ENCODE measurements at places on chromosomes 16 and 17.

GRCh38 chr17:80594431-80595269 lies 50.0 kb downstream of the RPTOR start:
- DNase-seq: no peak

DNA sequence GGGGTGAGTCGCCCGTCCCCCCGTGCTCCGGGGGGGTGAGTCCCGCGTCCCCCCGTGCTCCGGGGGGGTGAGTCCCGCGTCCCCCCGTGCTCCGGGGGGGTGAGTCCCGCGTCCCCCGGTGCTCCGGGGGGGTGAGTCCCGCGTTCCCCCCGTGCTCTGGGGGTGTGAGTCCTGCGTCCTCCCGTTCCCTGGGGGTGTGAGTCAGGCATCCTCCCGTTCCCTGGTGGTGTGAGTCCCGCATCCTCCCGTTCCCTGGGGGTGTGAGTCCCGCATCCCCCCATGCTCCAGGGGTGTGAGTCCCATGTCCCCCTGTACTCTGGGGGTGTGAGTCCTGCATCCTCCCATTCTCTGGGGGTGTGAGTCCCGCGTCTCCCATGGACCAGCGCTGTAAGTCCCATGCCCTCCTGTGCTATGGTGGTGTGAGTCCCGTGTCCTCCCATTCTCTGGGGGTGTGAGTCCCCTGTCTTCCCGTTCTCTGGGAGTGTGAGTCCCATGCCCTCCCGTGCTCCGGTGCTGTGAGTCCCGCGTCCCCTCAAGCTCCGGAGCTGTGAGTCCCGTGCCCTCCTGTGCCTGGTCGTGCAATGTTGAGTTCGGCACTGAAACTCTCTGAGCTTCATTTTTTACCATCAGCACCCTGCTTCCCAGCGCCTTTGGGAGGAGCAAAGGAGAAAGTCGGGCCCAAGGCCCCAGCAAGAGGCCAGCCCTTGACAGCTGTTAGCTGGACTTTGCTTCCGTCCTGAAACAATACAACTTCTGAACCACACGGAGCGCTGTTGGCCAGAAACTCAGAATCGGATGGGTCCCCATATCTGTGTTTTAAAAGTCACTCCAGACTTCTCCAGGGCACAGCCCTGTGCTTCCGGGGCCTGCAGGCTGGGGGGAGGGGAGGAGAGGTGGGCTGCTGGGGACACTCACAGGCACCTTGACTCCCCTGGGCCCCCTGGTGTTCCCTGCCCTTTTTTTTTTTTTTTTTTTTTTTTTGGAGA lies 11.5 kb upstream of the ZC3H18 start:
- no peak for DNase-seq

GRCh38 chr16:4602331-4602730 lies 12.4 kb downstream of the UBALD1 start:
- DNase-seq: no peak

GRCh38 chr17:42883802-42884558 lies 16.6 kb upstream of the G6PC1 start:
- DNase-seq: no peak

GRCh38 chr17:57872536-57872935 lies 22.7 kb upstream of the MRPS23 start:
- DNase-seq: no peak

DNA sequence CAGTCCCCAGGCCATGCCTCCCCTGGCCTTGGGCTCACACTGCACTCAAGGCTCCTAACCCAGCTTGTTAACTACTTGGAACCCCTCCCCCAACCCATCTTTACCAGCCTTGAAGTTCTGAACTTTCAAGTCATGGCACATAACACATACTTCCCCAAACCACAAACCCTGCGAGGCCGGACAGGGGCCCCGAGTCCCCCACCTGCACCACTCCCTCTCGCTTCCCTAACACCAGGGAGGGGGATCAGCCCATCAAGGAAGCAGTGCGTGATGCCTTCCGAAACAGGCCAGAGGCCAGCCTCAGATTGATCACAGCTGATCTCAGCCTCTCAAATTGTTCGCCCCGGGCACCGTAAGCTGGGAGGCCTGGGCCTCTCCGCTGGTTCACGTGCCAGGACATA lies 3.0 kb upstream of the NLRC3 start:
- no peak for DNase-seq

DNA sequence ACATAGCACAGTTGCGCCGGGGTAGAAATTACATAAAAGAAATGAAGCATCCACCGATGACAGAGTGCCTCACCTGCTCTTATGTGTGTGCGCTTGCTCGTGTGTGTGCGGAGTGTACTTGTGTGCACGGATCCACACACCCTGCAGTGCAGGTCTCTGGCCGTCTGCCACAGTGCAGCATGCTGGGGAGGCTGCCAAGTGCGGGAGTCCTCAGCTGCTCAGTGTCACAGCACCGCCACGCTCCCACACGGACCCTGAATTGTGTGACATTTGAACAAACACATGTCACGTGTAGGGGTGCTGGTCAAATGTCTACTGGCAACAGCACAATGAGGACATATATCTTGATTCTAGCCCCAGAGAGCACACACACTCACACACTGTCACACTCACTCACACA lies 243.0 kb upstream of the MYOCD start:
- DNase-seq: no peak

DNA sequence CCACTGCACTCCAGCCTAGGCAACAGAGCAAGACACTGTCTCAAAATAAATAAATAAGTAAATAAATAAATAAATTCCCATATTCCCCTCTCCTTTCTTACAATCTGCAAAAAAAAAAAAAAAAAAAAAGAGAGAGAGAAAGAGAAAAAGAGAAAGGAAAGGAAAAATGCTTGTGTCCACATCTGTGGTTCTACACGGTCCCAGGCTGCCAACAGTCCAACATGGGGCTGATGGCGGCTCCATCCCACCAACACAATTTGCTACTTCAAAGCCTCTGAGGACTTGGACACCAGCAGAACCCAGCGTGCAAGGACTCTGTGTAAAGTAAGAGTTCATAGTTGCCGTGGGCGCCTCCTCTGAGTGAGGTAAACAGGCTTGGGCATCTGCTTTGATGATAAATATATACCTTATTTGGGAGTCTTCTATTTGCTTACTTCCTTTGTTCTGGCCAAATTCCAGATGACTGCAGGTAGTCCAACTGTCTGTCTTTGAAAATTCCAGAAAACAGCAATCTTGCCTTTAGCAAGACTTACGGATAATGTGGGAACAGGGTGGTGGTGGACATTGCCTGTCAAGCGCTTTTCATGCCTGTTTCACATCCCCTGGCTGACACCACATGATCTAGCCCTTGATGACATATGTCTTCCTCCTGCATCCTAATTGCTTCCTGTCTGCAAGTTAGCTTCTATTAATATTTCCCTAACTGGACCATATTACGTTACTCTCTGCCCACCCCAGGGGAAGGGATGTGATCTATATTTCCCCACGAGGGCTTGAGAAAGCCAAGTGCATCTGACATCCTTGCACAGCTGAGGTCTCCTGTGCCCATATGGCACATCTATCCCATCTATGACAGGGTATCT lies 10.1 kb downstream of the LITAF start:
- DNase-seq: no peak

DNA sequence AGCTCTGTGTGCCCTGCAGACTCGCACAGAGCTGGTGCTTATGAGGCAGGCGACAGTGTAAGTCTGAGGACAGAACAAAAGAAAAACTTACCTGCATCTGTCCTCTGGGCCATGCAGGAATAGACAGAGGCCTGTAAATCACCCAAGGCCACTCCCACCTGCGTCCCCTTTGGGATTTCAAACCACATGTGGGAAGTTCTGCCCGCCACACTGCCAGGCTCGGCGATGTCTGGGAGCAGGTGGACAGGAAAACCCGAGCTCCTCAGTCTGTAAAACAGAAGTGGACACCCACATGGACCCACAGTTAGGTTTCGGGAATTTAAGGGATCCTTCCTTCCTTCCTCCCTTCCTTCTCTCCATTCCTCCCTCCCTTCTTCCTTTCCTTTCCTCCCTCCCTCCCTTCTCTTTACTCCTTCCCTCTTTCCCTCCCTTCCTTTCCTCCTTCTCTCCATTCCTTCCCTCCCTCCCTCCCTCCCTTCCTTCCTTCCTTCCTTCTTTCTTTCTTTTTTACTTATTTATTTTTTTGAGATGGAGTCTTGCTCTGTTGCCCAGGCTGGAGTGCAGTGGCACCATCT lies 12.0 kb upstream of the TRPV1 start:
- no peak for DNase-seq

GRCh38 chr16:3774156-3774767 lies 56.9 kb upstream of the TRAP1 start:
- no peak for DNase-seq

DNA sequence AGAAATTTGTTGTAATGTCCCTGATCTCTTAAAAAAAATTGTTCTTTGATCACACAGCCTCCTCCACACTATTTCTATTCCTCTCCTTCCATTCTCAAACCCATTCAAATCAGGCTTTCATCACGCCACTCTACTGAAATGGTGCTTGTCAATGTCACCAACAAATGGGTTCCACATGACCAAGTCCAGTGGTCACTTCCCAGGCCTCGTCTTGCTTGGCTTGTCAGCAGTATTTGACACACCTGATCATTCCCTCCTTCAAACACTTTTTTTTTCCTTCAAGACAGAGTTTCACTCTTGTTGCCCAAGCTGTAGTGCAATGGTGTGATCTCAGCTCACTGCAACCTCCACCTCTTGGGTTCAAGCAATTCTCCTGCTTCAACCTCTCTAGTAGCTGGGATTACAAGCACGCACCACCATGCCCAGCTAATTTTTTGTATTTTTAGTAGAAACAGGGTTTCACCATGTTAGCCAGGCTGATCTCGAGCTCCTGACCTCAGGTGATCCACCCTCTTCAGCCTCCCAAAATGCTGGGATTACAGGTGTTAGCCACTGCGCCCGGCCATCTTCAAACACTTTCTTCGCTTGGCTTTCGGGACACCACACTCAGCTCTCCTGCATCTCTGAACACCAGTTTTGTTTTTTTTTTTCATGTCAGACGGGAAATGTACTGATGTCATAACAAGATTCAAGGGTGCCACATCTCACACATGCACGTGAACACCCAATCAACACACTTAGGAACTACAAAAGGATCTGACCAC lies 18.3 kb downstream of the NQO1 start:
- no peak for DNase-seq

DNA sequence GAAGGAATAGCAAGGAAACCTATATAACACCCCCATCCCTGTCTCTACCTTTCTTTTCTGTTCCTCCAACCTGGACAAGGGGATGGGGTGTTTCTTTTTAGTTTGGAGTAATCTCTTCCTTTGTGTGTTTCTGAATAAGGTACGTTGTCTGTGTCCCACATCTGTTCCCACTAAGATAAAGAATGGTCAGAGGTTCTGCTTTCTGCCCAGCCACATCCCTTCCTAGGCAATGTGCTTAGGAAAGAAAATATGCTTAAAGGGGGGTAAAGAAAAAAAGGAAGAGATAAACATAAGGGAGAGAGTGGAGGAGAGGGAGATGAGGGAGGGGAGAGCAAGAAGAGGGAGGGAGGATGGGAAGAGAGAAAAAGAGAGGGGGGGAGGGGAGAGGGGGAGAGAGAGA lies 35.1 kb downstream of the SLC6A2 start:
- no peak for DNase-seq

DNA sequence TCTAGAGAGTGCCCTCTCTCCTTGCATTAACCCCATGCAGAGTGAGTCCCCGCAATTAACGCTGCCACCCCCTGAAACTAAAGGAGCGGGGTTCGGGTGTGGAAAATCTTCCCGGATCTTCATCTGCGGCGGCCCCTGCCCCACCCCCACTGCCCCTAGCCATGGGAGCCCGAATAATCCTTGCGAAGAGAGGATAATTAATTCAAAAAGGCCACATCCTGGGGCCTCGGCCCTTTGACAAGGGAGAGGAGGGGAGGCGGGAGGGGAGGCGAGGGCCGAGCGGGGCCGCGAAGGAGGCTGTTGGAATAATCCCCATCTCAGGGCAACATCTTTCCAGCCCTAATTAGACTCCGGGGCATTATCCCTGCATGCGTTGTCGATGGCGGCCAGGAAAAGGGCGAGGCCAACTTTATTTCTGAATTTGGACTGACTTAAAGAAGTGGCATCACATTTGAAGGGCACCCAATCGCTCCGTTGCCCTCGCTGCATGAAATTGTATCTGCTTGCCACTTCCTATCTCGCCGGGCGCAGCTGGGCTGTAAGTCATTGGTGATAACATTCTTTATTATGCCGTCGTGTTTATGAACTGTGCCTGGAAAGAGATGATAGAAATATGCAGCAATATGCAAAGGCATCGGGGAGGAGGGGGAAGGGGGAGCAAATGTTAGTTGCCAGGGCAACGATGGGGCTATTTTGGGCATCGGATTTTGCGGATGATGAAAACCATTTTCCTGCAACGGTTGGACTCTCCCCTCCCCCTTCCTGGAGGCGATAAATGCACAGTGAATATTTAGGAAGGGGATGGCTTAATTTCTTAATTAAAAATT lies 387.1 kb upstream of the TNRC6C start:
- DNase-seq: no peak

GRCh38 chr16:73485880-73486279 lies 438.0 kb upstream of the ZFHX3 start:
- no peak for DNase-seq

DNA sequence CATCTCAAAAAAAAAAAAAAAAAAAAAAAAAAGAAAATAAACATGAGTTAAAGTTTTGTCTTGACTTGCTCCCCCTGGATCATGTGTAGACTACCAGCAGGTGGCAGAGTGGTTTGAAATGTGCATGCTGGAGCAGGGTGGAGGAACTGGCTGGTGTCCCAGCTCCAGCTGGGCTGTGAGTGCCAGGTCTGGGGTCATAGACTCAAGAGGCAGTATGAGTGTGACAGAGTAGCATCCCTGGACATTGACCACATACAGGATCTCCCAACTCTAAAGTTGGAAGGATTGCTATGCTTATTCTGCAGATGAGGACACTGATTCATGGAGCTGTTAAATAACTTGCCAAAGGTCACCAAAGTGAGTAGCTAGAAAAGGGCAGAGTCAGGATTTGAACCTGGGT lies 198.0 kb upstream of the MPHOSPH6 start:
- DNase-seq: no peak

DNA sequence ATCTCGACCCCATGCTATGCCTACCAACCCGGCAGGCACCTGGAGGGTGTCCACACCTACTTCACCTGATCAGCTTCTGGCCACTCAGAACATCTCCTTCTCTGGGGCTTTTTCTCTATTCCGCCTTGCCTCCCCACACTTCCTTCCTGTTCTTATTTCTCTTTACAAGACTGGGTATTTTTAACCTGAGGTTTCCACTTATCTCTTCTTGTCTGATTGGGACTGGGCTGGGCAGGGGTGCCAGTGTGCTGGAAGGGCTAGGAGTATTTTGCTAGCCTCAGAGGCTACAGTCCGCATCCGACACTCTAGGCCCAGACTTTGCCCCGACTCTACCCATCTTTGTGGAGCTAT lies 26.2 kb upstream of the ZNF652 start:
- no peak for DNase-seq

- no peak for DNase-seq
Observed at GRCh38 chr16:12323007-12323758, 346.6 kb downstream of the SNX29 start.

- DNase-seq: no peak
Observed at GRCh38 chr16:30491744-30492308, 19.3 kb downstream of the ITGAL start.

GRCh38 chr16:3060339-3061127 lies 4.9 kb upstream of the IL32 start:
- no peak for DNase-seq

GRCh38 chr17:29624586-29624985 lies 1.9 kb upstream of the CORO6 start:
- no peak for DNase-seq

- DNase-seq: no peak
Observed at GRCh38 chr16:74249846-74250245, 46.8 kb upstream of the PSMD7 start.

- no peak for DNase-seq
Observed at GRCh38 chr17:35944151-35944550, 638 bp upstream of the LYZL6 start.

GRCh38 chr17:81842725-81843504 lies 8.1 kb upstream of the PPP1R27 start:
- DNase-seq: no peak

GRCh38 chr17:81491181-81491581 lies 21.4 kb downstream of the ACTG1 start:
- DNase-seq: no peak

Data from activated naive CD4-positive, alpha-beta T cell (primary cell).